Suppressor macrophage (primary cell): ENCODE measurements at places on chromosomes 7 and 10.

GRCh38 chr7:155220903-155221302 lies 76.8 kb upstream of the INSIG1 start:
- no peak for DNase-seq

DNA sequence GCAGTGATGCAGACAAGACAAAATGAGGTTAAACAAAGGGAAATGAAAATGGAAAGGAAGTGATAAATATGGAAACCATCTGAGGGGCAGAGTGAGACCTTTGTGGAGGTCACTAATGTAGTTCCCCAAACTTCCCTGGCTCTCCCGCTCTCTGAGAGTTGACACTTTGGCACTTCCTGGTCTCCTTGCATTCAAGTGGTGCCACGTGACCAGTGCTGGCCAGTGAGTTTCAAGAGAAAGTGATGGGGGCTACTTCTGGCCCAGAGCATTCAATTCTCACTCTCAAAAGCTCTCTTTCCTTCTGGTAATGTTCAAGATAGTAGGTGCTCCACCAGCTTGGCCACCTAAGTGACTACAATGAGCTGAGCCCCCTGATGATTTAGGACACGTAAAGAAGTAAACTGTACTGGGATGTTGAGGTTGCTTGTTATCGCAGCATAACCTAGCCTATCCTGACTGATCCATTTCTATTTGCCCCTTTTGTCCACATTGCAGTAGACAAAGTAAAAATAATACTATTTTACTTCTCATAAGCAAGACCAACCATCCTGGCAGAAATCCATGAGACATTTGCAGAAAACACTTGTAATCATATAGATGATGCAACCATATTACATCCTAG lies 242.0 kb upstream of the YAE1 start:
- peak; percentile 1 for DNase-seq

- DNase-seq = no peak
Measured at GRCh38 chr10:14820010-14820774, 17.6 kb downstream of the CDNF start.

GRCh38 chr10:64211466-64211865 lies 690.3 kb downstream of the REEP3 start:
- no peak for DNase-seq

DNA sequence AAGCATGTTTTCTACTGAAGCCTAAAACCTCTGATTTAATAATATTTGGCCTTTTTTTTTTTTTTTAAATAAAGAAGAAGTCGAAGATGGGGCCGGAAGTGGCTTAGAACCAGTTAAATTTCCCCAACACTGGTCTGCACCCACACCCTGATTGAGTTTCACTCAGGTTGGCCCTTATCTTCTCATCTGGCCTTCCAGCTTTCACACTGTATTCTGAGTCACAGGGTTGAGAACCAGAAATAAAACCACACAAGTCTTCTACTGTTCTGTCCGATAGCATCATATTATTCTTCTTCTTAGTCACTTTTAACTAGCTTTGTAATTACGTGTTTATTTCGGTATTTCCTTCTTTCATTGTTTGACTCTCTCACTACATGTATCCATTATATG lies 9.9 kb downstream of the ZNF365 start:
- DNase-seq = no peak

- no peak for DNase-seq
Measured at GRCh38 chr10:78996792-78997129, 72.0 kb upstream of the ZMIZ1 start.

- DNase-seq = peak; percentile 47
Measured at GRCh38 chr10:69088471-69088769, 517 bp downstream of the SRGN start.

- peak; percentile 71 for DNase-seq
Measured at GRCh38 chr7:108146070-108146842, 16.1 kb upstream of the LAMB4 start.

DNA sequence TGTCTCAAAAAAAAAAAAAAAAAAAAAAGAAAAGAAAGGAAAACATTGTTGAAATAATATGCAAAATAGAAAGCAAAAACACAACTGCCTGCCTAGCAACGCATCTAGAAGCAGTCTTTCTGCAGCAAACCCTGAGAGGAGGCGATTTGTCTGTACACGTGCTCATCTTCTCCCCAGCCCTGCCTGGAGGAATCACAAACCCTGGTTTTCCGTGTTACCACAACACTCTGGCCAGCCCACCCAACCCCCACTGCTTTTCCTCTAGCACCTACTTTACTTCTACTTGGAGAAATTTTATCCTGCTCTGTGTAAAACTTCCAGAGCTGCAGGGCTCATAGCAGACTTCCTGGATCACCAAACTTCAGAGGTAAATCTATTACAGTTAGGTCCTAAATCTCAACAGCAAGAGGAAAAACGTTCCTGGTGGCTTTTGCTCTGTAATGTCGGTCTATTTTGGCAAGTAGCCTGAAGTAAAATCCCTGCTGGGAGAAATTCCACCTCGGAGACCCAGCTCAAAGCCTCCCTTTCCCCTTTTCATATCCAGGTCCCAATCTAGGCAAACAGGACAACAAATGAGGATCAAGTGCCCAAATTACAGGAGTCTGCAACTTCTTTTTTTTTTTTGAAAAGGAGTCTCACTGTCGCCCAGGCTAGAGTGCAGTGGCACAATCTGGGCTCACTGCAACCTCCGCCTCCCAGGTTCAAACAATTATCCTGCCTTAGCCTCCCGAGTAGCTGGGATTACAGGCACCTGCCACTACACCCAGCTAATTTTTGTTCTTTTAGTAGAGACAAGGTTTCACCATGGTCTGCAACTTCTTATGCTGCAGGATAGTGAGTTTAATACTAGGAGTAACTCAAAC lies 91.6 kb downstream of the DNMBP start:
- DNase-seq = no peak

- DNase-seq = no peak
Measured at GRCh38 chr10:94680544-94680943, 3.0 kb upstream of the CYP2C18 start.

- no peak for DNase-seq
Measured at GRCh38 chr10:31157123-31158010, 125.7 kb upstream of the ZNF438 start.

DNA sequence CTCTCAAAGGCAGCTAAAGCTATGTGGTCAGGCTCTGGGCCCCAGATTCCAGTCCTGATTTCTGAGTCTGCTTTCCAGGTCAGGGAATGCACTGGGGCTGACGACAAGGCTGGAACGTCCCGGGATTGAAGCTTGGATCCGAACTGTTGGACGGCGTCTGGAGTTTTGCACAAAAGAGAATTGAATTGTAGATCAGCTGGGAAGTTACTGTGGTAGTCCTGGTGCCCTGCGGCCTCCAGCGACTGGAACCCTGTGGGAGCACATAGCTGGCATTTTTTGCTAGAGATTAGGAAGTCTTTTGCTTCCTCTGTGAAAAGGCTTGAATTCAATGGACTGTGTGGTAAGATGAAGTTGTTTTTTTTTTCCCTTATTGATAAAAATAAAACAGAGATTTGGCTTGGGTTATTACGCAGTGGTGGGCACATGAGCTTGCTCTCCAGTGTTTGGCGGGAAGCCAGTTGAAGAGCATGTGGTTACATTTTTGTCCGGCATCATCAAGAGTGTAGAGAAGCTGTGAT lies at the start of gene HK1:
Gene HK1 (plus strand): TSS at position 51 of the 518 bp plus-strand sequence.
- peak; percentile 66 for DNase-seq

GRCh38 chr7:107610323-107610722 lies 30.3 kb downstream of the BCAP29 start:
- DNase-seq = no peak

GRCh38 chr7:92873776-92874175 lies 37.4 kb upstream of the CDK6 start:
- DNase-seq = no peak

GRCh38 chr10:101493782-101494281 lies 94.2 kb downstream of the POLL start:
- no peak for DNase-seq

DNA sequence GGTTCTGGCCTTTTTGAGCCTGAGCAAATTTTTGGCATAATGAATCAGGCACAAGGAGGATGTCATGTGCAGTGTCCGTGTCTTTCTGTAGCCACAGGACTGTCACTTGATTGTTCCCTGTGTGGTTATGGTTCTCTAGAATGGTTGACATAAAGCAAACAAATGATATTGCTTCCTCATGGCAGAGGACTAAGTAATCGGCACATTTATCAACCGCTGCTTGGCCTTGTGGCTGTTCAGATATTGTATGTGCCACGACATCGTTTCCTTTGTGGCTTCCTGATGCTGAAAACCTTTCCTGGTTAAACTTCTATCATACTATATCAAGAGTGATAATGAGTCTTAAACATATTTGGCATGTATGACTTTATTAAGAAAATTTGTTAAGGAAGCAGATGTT lies 598.8 kb downstream of the SUGCT start:
- no peak for DNase-seq

DNA sequence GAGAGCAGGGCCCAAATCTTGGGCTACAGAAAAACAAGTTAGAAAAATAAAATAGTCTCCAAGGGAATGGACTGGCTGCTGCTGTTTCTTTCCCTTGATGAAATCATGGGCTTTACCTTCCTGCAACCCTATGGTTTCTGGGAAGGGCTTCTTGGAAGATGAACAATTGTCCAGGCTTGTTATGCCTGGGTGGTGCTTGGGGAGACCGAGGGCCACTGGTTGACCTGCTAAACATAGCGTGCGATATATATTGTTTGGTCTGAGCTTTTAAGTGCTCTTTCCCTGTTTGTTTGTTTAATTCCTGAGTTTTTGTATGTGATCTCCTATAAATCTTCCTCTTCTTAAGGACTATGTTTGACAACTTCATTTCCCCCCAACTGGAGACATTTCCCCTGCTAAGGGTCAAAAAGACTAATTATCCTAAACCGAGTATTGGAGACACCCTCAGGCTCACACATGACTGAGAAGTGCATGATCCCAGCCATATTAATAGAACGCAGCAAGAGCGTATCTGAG lies 37.9 kb downstream of the SLC25A28 start:
- no peak for DNase-seq

DNA sequence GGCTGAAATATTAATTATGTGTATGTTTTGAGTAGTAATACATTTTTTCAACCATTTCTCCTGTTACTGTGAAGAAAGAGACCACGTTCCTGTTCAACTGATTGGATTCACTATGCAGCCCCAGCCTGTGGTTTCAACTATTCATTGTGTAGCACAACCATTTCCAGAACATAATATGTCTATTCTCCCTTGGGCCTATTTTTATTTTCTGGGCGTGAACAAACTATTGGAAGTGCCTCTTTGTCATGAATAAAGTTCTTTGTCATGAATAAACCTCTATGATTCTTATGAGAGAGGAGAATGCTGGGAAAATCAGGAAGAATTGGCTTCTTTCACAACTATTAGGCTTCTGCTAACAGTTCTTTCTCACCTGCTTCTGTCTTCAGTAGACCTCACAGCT lies 152.4 kb downstream of the GNAT3 start:
- DNase-seq = no peak
